Cerebellar nuclear complex (tissue), 1 donor: ENCODE measurements at places on chromosomes 11 and 22.

GRCh38 chr11:9273376-9274336 lies 8.5 kb upstream of the DENND5A start:
- no peak for DNase-seq

DNA sequence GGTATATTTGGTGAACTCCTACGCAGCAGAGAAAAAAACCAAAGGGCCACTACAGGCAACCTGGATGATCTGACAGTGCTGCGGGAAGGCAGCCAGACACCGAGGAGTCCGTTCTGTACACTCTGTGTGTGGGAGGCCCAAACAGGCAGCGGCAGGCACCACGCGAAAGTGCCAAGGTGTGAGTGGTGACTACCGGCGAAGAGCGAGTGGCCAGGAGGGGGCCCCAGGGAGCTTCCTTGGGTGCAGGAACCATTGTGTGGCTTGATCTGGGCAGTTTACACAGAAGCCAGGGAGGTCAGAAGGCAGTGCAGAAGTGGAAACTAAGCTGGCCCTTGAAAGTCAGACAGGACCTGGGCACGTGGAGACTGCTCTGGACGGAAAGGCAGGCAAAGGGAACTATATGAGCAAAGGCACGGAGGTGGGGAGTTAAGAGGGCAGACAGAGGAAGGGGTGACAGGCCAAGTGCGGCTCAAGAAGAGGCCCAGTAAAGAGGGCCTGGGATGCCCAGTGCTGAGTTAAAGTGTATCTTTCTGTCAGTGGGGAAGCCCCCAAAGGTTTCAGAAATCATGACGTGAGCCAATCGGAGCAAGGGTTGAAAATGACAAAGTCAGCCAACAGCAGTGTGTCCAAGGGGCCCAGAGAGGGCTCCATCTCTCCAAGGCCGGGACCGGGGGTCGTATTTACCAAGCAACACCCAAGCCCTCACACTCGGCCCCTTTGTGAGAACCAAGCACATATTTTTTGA lies 10.6 kb downstream of the TMEM184B start:
- DNase-seq = no peak

DNA sequence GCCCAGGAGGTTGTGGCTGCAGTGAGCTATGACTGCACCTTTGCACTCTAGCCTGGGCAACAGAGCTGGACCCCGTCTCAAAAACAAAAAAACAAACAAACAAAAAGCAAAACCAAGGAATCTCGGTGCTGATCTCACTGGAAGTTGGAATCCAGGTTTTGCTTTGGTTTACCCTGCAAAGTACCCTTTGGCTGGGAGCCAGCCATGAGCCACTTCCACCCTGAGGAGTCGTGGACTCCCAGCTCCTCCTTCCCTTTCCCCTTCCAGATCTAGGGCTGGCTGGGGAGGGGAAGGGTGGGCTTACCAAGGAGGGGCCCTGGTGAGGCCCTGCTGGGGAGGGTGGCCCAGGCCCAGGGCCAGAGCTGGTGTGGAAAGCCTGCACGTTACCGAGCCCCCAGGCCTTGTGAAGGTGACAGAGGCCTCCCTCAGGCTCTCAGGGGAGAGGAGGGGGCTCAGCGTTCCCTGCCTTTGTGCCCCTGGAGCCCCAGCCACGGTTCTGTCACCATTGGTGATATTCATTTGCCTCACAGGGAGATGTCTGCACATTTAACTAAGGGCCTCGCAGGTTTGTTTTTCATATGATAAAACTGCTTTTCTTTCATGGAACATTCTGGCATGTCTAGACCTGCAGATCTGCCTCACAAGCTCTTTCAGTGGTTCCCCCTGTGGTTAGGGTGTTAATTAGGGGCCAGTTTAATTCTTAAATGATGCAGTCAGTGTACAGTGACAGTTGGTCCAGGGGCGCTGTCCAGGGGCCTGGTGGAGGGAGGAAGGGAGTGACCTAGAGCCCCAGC lies 29.0 kb downstream of the FBLN1 start:
- DNase-seq = no peak

GRCh38 chr11:38867338-38867737 lies 2269.3 kb upstream of the RAG2 start:
- no peak for DNase-seq

DNA sequence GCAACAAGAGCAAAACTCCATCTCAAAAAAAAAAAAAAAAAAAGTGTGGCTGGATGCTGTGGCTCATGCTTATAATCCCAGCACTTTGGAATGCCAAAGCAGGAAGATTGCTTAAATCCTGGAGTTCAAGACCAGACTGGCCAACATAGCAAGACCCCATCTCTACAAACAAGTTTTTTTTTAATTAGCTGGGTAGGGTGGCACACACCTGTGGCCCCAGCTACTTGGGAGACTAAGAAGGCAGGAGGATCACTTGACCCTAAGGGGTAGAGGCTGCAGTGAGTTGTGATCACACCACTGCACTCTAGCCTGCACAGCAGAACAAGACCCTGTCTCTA lies 19.0 kb upstream of the FEZ1 start:
- DNase-seq = no peak
